ENCODE measurements at places on chromosomes 11 and 22.

- DNase-seq = no peak
Observed at GRCh38 chr11:15864026-15864805, 492.1 kb downstream of the SOX6 start.

- no peak for DNase-seq
Observed at GRCh38 chr11:115745610-115746512, 241.6 kb upstream of the CADM1 start.

DNA sequence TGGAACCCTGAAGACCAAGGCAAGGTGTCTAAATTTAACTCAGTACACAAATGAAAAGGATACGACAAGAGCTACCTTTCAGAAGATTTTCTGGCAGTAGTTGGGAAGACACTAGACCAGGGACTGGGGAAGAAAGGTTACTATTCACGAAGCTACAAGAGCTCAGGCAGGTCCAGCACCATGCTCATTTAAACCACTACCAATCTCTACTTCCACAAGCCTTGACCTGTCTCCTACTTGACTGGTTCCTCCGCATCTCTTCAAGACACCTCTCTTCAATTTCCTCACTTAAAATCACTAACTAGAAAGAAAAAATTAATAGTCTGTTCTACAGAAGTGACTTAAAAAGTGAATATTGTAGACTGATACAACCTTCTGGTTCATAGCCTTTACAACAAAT is 22.9 kb downstream of the TCF20 start:
- DNase-seq = no peak

DNA sequence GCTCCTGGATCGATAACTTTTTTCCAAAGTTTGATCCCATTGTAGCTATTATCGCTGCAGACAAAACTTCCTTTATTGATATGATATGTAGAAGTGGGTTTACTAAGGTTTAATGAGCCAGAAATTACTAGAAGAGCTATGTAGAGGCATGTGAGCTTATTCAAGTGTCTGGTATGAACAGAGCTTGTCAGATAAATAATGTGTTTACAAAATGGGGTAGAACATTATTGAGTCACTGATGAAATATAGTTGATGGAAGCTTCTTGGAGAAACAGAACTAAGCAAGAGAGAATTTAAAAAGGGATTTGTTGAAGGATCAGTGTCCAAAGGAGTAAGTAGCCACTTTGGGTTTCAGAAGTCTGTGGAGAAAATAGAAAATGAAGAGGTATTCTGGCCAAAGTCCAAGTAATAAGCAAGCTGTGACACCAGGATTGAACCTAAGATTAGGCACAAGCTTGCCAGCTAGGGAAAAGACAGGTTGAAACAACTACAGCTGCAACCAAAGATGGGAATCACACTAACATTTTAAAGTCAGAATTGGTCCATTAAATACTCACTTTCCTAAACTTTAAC is 104.3 kb downstream of the MAML2 start:
- no peak for DNase-seq

GRCh38 chr11:93959663-93960062 is 61.5 kb upstream of the HEPHL1 start:
- DNase-seq = no peak

DNA sequence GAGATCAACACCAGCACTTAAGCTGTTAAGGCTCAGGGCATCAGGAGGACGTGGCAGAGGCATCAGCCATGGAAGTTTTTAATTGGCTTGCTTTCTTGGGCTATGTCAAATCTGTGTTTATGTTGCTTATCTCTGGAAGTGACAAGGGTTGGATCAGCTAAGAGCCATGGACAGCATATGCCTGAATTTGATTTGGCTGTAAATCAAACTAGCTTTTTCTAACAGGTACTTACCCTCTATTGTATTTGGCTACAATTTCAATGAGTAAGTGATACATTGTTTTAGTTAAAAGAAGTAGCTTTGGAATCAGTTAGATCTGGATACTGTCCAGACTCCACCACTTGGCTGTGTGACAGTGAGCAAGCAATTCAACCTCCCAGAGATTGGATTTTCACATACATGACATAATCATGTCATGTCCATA is 936.6 kb downstream of the OPCML start:
- no peak for DNase-seq

- no peak for DNase-seq
Observed at GRCh38 chr11:24932110-24933000, 435.5 kb downstream of the LUZP2 start.

GRCh38 chr11:34302046-34302921 is 55.5 kb downstream of the ABTB2 start:
- DNase-seq = no peak

DNA sequence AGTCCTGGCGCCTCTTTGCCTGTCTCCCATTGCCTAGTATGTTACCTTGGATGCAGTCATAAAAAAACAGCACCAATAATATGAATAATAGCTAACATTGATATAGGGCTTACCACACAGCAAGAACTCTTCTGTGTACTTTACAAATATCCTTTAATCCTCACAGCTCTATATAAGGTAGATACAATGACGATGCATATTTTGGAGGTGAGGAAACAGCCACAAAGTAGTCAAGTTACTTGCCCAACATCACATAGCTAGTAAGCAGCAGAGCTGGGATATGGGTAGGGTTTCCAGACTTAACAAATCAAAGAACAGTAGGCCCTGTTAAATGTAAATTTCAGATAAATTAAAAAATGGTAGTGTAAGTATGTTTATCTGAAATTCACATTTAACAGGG is 128.8 kb downstream of the ST3GAL4 start:
- no peak for DNase-seq

DNA sequence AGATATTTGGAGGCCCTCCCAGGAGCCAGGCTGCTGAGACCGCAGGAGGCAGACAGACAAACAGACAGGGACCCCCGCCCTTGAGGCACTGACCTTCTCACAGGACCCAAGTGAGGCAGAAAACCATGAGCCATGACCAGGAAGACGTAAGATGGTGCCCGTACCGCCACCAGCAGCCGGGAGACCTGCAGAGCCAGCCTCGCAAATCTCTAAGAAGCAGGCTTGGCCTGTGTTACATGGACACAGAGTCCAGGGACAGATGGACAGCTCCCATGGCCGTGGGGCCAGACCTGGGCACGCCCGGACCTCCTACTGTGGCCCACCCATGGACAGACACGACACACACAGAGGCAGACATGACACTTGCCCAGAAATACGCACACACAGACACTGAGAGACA is 30.7 kb upstream of the TOLLIP start:
- no peak for DNase-seq

DNA sequence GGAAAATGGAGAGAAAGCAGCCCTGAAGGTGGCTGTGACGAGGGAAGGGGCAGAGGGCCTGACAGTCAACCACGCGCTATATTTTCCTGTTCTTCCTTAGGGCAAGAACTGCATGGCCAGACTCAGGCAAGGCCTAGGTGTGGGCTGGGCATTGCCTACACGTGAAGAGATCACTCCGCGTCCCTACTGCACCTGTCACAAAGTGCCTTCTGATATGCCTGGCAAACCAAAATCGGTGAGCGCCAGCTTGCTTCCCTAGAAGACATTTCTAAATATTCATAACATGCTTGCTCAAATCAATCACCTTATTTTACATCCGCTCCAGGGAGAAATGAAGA is 6.3 kb downstream of the TMEM121B start:
- no peak for DNase-seq

- no peak for DNase-seq
Observed at GRCh38 chr11:48237727-48238126, 7.2 kb upstream of the OR4X2 start.

GRCh38 chr11:73521621-73522020 is 76.3 kb downstream of the FAM168A start:
- DNase-seq = peak; percentile 35

- no peak for DNase-seq
Observed at GRCh38 chr11:102465696-102466095, 13.1 kb upstream of the TMEM123 start.

- DNase-seq = no peak
Observed at GRCh38 chr11:116242006-116242405, 530.8 kb downstream of the BUD13 start.

GRCh38 chr11:3781423-3781822 is 15.9 kb downstream of the NUP98 start:
- no peak for DNase-seq

GRCh38 chr11:70916351-70916750 is 336.0 kb downstream of the SHANK2 start:
- DNase-seq = no peak

GRCh38 chr11:60978546-60979380 is 7.3 kb downstream of the CD6 start:
- no peak for DNase-seq

DNA sequence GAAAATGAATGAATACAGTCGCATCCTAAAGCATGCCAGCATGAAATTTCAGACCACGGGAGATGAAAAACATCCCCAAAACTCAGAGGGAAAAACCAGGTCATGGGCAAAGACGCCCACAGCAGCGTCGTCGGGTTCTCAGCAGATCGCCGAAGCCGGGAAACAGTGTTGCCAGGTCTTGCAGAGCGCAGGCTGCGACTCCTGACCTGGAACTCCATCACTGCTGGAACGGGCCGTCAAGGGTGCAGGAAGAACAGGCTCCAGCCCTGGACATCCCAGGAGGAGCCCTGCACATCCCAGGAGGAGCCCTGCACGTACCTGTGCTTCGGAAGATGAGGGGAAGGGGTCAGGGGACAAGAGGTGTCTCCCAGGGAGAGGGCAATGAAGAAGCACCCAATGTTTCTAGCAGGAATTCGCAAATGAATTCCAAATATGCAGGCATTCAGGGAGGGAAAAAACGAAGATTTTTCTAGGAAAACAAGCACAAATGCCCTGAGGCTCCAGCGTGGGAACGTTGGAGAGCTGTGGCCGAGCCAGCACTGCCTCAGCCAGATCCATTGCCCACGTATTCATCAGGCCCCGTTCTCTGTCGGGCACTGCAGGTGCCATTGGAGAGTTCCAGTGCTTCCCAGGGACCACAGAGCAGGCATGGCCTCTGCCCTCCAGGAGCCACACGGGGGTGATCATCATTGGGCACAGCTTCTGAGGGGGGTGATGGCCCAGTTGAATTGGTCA is 1110.4 kb downstream of the BRD1 start:
- no peak for DNase-seq

DNA sequence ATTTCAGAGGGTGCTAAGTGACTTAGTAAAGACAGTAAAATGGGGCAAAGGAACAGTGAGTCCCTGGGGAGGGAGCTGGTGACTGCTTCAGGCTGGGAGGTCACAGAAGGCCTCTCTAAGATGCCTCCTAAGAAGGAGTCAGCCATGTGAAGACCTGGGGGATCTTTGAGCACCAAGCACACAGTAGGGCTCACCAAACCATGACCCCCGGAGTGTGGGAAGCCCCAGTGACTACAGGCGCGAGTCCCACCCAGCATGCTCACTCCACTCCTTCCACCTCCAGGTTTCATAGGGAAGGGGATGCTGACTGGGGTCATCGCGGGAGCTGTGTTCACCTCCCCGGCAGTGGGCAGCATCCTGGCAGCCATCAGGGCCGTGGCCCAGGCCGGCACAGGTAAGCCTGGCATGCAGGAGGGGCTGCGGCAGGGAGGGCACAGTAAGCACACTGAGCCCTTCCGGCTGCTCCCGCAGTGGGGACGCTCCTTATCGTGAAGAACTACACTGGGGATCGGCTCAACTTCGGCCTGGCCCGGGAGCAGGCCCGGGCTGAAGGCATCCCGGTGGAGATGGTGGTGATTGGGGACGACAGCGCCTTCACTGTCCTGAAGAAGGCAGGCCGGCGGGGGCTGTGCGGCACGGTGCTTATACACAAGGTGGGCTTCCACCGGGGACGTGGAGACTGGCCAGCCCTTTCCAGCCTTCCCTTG is 5.9 kb downstream of the TKFC start:
- DNase-seq = no peak

DNA sequence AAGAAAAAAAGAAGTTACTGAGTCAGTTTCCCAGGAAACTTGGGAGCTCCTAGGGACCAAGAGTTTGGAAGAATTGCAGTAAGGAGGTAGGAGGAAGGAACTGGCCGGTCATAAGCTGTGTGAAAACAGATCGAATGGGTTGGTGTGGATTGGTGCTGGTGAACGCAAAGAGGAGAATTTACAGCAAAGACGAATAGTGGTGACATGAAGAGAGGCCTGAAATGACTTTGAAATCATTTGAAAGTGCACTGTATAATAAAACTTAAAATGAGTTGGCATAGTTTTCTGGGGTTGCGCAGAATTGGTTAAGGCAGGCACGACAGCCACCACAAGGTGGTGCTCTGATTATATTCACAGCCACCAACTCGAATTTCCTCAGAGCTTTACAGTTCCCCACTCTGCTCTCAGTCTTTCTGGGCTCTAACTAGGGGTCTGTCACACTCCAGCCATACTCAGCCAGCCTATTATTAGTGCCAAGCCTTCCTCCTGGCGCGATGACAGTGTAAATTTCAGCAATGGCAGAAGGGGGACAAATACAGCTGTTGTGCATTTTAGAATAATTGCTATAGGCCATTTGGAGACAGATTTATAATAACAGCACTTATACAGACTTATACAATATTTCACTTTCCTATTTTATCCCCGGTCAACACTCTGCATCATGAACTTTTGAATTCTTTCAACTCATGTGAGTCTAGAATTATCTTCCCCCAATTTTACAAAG is 8.3 kb upstream of the HTR3B start:
- peak; percentile 31 for DNase-seq

GRCh38 chr11:129460714-129461113 is 85.1 kb downstream of the BARX2 start:
- DNase-seq = no peak

DNA sequence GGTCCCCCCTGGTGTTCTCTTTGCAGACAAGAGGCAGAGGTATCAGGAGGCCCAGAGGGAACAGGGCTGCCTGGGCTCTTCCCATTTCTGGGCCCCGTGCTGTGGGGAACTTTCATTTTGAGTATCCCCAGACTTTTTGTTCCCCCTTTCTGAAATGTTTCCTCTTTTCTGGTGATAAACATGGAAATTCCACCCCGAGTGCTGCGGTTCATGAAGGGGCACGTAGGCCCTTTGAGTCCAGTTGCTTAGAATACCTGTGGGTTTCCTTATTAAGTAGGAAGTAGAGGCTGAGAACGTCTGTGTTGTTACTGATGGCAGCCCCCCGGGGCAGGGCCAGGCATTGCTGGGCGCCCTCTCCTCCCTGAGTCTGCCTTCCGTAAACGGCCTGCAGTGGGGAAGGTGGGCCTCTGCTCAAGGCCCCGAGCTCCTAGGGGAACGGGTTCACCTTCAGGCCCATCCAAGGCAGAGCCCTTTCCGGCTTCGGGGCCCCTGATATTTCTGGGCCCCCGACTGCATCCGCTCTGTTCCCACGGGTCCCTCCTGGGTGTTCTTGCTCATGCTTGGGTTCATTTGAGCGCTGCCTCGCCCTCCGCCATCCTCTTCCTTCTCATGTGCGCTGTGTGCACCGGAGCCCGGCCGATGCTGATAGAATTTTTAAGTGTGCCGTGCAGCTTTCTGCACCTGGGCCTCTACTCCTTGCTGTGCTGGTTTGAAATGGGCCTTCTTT is 12.0 kb downstream of the TBC1D22A start:
- no peak for DNase-seq

- DNase-seq = no peak
Observed at GRCh38 chr11:121091492-121092152, 9.4 kb upstream of the TECTA start.
